ENCODE measurements at places on chromosomes 6 and 20.

DNA sequence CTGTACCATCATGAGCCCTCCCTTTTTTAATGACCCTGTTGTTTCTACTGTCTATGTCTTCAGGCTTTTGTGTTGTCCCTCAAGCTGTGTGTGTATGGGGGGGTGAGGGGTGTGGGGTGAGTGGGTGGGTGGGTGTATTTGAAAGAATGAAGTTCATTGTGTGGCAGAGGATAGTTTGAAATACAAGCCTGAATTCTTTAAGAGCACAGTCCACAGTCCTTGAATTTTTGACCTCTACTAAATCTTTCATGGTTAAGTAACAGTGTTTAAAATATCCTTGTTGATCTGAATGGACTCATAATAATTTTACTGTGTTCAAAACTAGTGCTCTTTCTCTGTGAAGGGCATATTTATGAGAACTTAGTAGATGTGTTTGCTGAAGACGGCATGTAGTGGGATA, 10.0 kb downstream of the MRAP2 start:
- DNase-seq, result no peak

GRCh38 chr6:13334953-13335352, 6.6 kb upstream of the TBC1D7 start:
- no peak for DNase-seq

- no peak for DNase-seq
Measured at GRCh38 chr20:49349078-49349477, 71.2 kb upstream of the ZNFX1 start.

DNA sequence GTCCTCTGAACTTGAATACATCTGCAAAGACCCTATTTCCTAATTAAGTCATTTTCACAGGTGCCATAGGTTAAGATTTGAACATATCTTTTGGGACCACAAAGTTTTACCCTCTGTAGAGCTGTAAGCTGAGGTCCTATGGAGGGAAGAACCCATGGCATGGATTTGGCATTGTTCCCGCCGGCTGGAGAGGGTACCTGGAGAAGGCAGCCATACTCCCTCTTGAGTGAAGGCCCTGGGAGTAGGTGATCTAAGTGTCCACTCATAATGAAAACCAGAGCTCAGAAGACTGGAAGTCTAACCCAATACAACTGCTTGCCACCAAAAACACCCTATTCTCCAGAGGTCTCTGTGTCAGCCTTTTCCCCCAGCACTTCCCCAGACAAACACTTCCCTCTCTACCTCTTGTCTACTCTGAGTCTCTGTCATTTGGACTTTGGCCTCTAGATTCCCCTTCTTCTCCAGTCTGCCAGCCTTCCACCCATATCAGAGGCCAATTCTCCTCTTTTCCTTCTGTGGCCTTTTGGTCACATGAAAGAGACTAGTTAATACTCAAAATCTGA, 363.9 kb downstream of the MAFB start:
- no peak for DNase-seq

- no peak for DNase-seq
Measured at GRCh38 chr20:6045566-6045965, 8.3 kb downstream of the LRRN4 start.

DNA sequence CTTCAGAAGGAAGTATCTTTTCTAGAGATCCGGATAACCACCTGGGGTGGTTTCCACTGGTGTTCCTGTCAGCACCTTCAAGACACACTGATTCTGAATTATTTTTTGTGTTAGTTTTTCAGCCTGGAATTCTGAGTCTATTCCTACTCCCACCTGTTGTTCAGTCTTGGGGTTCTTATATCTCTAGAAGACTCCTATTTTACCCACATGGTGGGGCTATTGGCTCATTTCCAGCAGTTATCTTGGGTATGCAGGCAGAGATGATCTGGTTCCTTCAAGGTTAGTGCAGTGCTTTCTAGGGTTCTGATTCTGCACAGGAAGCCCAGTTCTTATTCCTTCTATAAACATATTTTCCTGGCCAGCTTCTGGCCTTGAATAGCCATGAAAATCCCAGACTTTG, 175.6 kb upstream of the PDE7B start:
- no peak for DNase-seq

DNA sequence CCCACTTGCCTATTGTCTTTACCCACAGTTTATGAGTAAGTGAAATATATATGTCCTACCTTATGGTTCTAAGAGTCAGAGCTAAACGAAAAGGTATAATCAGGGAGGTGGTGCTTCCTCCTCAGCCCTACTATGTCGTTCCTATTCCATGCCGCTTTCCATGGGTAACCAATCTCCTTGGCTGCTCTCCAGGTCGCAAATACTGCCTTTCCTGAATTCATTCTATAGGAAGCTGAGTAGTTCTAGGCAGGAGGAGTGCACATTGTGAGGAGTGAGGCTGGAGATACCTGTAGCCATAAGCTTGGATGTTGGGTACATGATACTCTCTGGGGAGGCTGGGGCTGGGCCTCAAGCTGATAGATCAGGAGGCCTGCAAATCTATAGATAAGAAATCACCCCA, 5.8 kb downstream of the IL20RA start:
- DNase-seq, result no peak

DNA sequence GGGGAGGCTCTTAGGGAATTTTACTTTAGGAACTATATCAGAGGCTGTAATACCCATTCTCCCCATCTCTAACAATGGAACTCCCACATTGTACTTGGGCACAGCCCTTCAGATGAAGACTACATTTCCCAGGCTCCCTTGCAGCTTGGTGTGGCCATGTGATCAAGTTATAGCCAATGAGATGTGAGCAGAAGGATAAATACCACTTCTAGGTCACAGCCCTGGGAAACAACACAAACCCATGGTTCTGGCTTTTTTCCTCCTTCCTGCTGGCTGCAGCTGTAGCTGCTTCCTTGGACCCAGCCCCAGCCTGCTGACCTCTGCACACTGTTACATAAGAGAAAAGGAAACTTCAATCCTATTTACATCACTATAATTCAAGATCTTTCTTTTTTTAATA, 445.9 kb upstream of the JARID2 start:
- DNase-seq, result no peak
